AG10803 (cell line): ENCODE measurements at places on chromosomes 16 and 17.

- no peak for DNase-seq
Observed at GRCh38 chr16:50400312-50400966, 31.7 kb upstream of the BRD7 start.

DNA sequence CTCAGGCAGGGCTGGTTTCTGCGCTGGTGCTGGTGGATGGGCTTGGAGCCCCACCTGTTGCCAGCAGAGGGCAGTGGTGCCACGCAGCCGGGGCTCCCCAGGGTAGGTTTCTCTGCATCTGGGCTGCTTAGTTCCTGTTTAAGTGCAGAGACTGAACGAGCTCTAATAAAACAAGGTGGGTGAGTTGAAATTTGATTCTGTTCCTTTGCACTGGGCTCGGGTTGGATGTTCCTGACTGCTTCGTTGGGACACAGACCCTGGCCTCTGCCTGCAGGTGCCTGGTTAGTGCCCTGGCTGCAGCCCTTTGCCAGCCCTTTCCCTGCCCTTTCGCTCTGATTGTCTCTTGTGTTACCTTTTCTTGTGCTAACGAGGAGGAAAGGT is 30.0 kb downstream of the TBCD start:
- DNase-seq, result peak; percentile 67

GRCh38 chr16:23650674-23651416 is 9.6 kb downstream of the DCTN5 start:
- no peak for DNase-seq

GRCh38 chr17:61018938-61019337 is 341.3 kb downstream of the BCAS3 start:
- no peak for DNase-seq
